ENCODE measurements at places on chromosomes 3 and 15.

DNA sequence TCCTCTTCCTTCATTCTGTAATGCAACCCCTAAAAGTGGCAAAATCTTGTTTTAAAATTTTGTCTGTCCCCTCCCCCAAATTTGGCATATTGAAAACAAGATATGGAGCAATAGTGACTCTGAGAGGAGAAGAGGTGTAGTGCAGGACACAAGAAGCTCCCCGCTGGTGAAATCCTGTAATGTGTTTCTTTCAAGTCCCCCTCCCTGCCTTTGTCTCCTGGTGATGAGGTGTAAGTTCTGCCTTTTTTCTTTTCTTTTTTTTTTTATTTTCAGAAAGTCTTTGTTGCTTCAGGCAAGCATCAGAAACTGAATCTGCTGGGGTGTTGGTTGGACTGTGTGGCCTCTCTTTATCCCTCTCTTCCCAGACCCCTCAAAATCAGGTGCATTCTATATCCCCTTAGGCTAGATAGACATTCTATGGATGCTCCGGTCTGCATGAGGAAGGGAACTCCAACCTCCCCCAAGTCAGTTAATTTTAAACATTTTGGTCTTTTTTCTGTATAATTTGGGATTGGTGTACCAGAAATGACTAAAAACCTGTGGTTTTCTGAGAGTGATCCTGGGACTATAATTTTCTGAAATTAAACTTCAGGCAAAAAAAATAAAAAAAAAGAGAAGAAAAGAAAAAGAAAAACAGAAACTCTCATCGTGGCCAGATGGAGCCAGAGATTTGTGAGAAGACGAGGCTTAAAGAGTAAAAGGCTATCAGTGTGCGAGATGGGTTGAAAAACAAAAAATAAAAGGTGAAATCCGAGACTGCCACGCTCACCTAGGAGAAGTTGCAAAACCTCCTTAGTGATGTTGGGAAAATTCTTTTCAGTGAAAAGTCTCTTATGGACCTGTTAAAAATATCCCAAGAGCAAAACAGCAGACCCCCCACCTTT lies 21.4 kb downstream of the ACKR2 start:
- DNase-seq = no peak

- no peak for DNase-seq
These were observed 31.1 kb upstream of the FGD5 start for GRCh38 chr3:14787630-14788029.

DNA sequence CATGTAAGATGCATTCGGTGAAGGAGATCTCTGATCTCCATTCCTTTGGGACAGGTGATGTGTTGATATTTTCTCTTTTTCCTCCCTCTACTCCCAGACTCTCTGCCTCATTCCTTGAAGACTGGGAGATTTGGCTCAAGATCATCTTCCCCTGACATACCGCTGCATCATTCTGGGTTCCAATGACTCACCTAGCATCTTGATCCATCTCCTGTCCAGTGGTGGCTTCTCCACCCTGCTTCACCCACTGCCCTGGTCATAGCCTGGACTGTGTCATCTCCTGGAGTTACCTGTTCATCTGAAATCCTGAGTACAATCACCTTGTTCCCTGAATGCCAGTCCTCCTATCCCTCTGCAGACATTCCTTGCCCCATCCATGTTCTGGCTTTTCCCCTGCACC lies 57.4 kb upstream of the TRAK1 start:
- DNase-seq = no peak

GRCh38 chr3:129308636-129309035 lies 30.0 kb downstream of the HMCES start:
- DNase-seq = no peak

GRCh38 chr15:31237043-31237324 lies 89.7 kb upstream of the KLF13 start:
- DNase-seq = no peak

GRCh38 chr3:102714567-102714966 lies 279.8 kb downstream of the ZPLD1 start:
- no peak for DNase-seq

GRCh38 chr3:120642368-120642948 lies 39.6 kb downstream of the HGD start:
- peak; percentile 62 for DNase-seq

- DNase-seq = no peak
These were observed 325 bp downstream of the ALCAM start for GRCh38 chr3:105367063-105367405.

GRCh38 chr15:70670680-70671079 lies 92.7 kb downstream of the UACA start:
- no peak for DNase-seq

DNA sequence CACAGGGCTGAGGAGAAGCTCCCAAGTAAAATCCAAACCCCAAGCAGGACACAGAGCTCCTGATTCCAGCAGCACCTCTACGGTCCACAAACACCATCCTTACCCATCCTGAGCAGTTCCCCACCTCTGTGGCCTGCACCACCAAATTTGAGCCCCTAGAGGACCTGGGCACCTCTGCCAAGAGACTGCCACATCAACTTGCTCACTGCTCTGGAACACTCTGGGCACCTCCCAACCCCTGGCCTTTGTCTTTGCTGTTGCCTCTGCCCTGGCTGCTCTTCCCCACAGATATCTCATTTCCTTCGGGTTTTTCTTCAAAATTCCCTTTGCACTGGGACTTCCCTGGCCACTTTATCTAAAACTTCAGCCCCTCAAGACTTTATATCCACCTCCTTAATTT lies 5.8 kb downstream of the RLBP1 start:
- DNase-seq = no peak

DNA sequence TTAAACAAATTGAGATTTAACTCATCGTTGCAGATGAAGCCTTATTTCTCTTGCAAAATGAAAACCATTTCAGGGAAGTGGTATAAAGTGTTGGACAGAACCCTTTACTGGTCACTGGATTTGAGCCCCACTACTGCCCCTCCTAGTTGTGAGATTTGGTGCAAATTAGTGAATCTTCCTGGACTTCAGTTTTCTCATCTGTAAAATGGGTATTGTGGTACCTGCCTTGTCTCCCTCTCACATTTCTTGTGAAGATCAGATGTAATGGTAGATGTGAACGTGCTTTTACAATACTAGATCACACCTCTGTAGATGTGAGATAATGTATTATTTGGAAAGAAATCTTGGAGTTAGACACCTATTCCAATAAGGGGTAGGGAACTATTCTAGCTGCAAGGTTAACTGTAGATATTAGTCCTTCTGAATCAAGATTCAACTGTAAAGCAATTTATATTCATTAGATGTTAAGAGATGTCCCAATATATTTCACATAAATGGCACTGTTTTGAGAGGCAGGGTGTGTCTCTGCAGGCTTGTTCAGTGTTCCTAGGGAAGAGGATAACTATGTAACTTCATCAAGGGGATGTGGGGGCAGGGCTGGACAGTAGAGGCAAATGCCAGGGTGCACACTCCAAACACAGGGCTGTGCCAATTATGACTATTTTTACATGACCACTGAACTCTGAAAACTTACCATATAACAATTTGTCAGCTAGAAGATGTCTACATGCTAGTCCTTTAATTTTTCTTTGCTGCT lies 112.4 kb upstream of the PFN2 start:
- peak; percentile 53 for DNase-seq

- no peak for DNase-seq
These were observed 192.6 kb upstream of the RARB start for GRCh38 chr3:25235466-25235865.

GRCh38 chr3:47423548-47424145 lies 42.8 kb downstream of the PTPN23 start:
- DNase-seq = peak; percentile 82

GRCh38 chr3:64190517-64191515 lies 34.5 kb downstream of the PRICKLE2 start:
- peak; percentile 63 for DNase-seq

DNA sequence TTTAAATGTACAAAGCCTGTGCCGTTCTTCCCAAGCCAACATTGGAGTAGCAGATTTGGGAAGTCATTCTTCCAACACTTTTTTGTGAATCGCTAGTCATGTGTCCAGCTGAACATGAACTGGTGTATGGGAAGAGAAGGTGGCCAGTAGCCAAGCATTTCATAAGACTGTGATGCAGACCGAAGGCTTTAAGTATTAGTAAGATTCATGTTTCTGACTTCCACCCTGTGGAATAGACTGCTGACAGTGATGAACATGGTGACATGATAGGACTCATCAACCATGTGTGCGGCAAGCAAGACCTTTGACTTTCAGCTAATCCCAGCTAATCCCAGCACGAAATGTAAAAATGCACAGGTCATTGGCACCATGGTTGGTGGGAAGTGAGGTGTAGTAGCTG lies 48.3 kb upstream of the THSD4 start:
- DNase-seq = peak; percentile 42

GRCh38 chr3:188721990-188722389 lies 449.8 kb upstream of the TPRG1 start:
- no peak for DNase-seq

- no peak for DNase-seq
These were observed 116.1 kb upstream of the P2RY1 start for GRCh38 chr3:152718810-152719209.

DNA sequence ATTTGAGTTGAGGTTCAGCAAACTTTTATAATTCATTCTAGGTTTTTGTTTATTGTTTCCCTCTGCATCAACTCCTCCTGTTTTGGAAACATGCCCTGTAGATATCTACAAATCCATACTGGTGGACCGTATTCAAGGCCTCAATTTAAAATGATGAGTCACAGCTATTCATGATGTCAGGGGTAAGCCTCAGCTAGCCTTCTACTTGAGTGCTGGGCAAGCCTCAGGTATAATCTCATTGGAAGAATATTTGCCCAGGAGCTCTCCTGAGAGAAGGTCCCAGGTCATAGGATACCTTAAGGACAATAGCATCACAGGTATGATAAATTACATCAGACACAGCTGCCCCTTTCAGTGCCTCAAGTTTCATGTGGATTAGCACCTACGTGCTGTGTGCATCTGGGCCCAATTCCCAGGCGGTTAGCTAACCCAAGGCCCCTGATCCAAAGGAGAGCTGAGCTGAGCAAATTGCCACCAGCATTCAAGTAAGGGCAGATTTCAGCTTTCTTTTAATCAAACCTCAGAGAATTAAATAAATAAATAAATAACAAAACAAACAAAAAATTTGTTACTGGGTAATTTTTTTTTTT lies 87.5 kb downstream of the KCNMB2 start:
- DNase-seq = peak; percentile 47

- peak; percentile 74 for DNase-seq
These were observed 41.8 kb downstream of the IFT122 start for GRCh38 chr3:129481766-129482332.
